ENCODE measurements at places on chromosomes 11 and 22.

- DNase-seq, result no peak
These were observed 3.7 kb downstream of the POLR2L start for GRCh38 chr11:838441-839279.

GRCh38 chr11:16392616-16393015, 36.3 kb upstream of the SOX6 start:
- DNase-seq, result no peak

DNA sequence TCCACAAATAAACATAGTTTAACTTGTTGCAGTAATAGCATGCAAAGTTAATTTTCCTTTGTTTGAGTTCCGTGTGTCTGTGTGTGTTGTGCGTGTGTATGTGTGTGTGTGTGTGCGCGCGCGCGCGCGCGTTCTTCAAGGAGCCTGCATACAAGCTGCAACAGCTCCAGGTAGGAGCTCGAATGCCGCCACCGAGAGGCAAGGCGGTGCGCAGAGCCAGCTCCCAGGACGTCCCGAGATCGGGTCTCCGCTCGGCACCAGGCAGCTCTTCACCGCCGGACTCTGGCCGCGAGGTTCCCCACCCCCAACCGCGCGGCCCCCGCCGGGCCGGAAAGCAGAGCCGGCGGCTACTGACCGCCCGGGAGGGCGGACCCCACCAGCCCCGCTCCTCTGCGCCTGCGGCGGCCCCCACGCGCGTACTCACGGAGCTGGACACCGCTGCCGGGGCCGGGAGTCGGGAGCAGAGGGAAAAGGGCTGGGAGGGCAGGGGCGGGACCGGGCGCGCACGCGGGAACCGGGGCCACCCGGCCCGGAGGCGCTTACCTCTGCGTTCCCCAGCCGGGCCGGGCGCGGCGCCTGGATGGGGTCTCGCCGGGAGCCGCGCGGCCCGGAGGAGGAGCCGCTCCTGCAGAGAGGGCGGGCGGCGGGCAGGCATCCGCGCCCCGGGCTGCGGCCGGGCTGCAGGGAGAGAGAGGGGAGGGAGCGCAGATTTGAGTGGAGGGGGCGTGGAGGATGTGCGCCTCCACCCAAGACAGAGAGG, 40.4 kb upstream of the AKIP1 start:
- no peak for DNase-seq

DNA sequence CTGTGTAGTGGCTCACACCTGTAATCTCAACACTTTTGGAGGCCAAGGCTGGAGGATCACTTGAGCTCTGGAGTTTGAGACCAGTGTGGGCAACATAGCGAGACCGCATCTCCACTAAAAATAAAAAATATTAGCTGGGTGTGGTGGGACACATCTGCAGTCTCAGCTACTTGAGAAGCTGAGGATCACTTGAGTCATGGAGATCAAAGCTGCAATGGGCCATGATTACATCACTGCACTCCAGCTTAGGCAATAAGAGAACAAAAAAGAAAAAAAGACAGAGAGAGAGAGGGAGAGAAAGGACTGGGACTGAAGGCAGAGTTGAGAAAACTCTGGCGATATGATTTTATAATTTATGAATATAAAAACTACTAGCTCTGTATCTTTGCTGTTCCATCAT, 473.1 kb downstream of the LRRC4C start:
- no peak for DNase-seq

DNA sequence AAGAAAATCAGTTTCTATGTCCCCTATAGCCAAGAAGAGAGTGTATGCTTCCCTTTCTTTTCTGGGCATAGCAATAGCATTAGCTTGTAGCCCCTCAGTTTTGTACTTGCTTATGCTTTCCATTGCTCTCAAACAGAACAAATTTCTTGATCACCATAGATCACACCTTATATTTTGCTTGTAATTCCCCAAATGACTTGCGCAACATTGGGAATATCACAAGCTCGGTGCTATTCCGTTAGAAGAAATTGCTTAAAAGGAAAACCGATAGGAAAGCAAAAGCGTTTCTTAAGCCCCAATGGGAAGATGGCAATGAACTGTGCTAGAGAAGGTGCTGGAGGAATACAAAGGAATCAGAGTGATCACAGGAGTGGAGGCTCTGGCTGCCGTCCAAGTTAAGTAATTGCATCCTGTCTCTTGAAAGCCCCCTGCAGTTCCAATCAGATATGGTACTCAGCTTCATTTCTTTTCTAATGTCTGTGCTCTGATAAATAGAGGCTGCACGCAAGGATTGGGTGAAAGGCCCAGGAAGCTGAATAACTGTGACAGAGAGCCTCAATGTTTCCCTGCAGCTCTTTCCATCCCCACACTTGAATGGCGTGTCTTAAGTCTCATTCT, 182.1 kb upstream of the KIRREL3 start:
- no peak for DNase-seq

- DNase-seq, result no peak
These were observed 9.4 kb downstream of the CASTOR1 start for GRCh38 chr22:30279932-30280331.

DNA sequence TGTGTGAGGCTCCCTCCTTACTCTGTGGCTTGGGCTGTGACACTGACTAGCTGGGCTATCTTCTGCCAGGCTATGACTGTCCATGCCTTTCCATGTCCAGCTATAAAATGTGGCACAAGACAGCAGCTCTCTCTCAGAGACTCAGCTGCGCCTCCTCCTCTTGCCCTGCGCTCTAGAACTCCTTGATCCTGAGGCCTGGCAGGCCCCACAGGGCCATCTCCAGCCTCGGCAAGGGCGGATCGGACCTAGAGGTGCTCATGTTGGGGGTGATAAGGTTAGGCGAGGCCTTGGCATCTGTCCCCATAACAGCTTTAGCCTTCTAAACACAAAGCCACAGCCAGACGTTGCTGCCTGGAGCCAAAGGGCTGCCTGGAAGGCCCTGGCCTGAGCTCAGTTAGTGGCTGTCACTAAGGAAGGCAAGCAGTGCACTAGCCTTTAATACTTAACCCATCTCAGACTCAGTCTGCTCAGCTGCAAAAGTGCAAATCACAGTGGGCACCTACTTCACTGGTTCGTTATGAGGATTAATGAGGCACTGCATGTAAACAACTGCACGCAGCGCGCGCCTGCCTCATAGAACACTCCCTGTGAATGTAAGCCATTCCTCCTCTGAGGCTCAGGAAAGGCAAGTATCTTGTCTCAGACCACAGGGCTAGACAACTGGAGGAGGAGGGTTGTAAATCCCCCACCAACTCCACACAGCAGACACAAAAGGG, 1.2 kb downstream of the GUCD1 start:
- DNase-seq, result no peak

DNA sequence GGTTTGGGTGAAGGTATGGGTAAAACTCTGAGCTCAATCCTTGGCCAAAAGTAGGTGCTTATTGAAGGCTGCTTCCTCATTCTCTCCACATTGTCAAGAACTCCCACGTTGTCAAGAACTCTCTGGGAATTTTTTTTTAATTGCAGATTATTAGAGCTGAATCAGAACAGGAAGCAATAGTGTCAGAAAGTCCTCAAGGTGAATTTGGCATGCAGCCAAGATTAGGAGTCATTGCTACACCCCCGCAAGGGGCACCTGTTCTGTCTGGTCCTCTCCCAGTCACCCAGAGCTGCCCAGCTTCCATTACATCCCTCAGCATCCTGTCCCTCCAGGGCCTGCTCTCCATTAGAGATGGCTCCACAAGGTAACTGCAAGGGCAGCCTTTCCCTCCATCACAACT, 996.5 kb downstream of the OPCML start:
- no peak for DNase-seq

DNA sequence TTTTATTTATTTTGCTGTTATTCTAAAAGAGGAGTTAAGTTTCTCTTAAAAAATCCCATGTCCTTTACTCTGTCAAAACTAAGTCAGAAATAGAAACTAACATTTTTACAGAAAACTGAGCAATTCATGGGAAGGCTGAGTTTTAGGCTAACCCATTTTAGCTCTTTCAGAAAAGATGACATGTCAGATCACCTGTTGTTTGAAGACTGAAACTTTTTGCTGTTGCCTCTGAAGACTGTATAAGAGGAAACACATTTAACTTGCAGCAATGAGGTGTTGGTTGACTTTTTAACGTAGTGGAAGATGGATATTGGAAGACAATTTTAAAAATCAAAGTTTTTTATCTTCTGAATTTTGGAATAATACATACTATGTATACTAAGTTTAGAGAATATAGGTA, 115.4 kb downstream of the METTL15 start:
- no peak for DNase-seq

DNA sequence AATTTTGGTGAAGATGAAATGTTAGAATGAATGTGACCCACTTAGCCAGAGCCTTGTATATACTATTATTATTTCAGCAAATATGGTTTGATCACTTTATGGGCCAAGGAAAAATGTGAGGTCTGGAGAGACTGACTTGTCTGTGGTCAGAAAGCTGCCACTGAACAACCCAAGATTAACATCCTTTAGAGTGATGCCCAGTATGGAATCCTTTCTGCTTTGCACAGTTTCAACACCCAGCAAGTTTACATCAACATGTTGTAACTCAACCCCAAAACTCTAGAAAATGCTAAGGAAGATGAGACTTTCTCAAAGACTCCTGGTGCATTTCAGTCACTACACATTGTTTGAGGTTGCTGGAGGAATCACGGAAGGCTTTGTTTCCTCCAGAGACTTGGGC, 107.7 kb downstream of the SNX19 start:
- no peak for DNase-seq

DNA sequence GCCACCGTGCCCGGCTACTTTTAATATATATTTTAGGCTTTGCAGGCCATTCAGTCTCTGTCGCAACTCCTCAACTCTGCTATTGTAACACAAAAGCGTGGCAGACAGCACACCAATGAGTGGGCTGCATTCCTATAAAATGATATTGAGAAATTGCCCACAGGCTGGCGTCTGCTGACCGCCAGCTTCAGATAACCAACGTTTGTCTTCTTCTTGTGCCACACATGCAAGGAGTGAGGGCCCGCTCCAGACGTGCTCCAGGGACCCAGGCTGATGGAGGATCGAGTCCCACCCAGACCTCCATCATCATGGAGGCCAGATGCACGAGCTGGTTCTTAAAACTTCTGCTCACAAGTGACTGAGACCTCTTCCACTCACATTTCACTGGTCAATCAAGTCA, 35.4 kb upstream of the LINC01488 start:
- no peak for DNase-seq

DNA sequence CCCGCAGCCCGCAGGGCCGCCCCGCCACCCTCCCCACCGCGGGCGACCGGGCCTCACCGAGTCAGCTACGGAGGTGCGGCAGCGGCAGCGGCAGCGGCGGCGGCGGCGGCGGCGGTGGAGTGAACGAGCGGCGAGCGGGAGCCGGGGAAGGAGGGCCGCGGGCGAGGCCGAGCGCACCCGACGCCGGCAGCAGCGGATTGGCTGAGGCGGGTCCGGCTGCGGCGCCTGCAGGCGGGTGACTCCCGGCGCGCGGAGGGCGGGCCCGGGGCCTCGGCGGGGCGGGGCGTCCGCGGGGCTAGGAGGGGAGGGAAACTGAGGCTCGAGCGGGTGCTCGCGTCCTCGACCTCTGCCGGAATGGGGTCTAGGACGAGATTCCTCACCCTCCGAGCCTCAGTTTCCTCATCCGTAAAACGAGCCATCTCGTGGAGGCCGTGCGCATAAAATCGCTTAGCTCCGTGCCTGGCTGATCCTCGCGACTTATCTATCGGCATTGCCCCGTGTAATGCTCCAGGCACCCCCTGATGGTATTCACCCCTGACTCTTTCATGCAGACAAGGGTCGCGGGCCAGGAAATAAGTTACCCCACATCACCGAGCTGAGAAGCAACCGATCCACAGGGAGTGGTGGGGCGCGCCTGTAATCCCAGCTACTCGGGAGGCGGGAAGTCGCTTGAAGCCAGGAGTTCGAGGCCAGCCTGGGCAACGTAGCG, at the start of gene CPT1A:
Gene CPT1A, minus strand, starts transcription at position 199 of the 709 bp plus-strand sequence. CDS start 26,442 bp downstream, outside the sequence.
- DNase-seq, result peak; percentile 75

GRCh38 chr11:122628810-122629555, 26.5 kb upstream of the UBASH3B start:
- peak; percentile 53 for DNase-seq

DNA sequence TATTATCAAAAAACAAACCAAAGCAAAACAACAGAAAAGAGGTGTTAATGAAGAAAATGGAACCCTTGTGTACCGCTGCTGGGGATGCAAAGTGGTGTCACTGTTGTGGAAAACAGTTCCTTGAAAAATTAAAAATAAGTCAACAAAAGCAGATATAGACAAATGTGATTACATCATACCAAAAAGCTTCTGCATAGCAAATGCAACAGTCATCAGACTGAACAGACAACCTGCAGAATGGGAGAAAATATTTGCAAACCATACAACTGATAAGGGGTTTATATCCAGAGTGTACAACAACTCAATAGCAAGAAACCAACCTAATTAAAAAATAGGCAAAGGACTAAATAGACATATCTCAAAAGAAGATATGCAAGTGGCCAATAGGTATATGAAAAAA, 22.9 kb upstream of the CARS1 start:
- no peak for DNase-seq

- DNase-seq, result no peak
These were observed 53.1 kb downstream of the YAP1 start for GRCh38 chr11:102163368-102163767.

DNA sequence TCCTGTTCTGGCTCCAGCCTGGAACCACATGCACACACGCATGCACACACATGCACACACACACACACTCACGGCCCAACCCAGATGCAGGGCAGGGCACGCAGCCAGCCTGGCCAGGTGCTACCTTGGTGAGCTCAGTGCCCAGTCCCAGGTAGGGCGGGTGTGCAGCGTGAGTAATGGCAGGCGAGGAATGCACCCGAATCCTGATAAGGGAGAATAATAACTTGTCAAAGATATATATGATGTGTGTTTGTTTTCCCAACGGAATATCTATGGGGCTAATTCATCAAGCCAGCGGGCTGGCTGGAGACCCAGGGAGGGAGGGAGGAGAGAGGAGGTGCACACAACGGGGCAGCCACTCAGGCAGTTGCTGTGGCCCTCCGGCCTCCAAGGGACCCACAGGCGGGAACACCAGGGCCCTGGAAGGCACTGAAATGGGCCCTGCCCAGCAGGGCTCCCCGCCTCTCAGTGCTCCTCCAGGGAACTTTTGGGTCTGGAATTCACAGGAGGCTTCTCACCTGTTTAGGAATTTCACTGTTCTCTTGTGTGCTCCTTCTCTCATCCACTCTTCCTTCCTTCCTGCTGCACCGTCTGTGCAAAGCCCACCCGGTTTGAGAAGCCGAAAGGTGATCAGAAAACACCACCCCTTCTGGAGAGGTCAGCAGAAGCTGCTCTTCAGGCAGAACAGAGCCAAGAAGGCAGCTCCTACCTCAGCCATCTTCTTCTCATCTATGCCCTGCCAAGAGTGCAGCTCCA, 79.0 kb downstream of the BUD13 start:
- DNase-seq, result no peak

All from activated T-helper 2 cell treated with anti-CD3 and anti-CD28 coated beads, Interferon-gamma antibody, Interleukin-2, Interleukin-4, amounts not matched to agents 10 μg/mL and 5 μg/mL and 100 μg/mL, durations not matched to agents 14 hours and 24 hours and 36 hours (primary cell).